ENCODE measurements at places on chromosomes 3 and 15. TPM values are rescaled to one million over a fixed set of nuclear protein-coding genes. Genes with fewer than 3 reads are reported as not detected.

The BRK1 gene
- total RNA-seq: 141 TPM

The ARPP21 gene
- total RNA-seq: not detected

The CFAP92 gene
- total RNA-seq: not detected

The CCR3 gene
- not detected for total RNA-seq

The CPA3 gene
- not detected for total RNA-seq

The IMPG2 gene
- total RNA-seq: 0.29 TPM

The ADAMTSL3 gene
- not detected for total RNA-seq

The OR5K4 gene
- not detected for total RNA-seq

The WDR93 gene
- total RNA-seq: 0.16 TPM

The PLA2G4D gene
- total RNA-seq: not detected

The DNAJB8 gene
- total RNA-seq: not detected

The ALPK3 gene
- total RNA-seq: 0.20 TPM

The LTK gene
- total RNA-seq: 2.2 TPM

The UBE2E2 gene
- total RNA-seq: 48.5 TPM

The RARRES1 gene
- total RNA-seq: not detected

The MGA gene
- total RNA-seq: 58.3 TPM
